ENCODE measurements at places on chromosomes 1 and 21.
A peak's percentile ranks its signal among the peaks of the same experiment; 100 is the strongest.

GRCh38 chr1:173224280-173224892, 17.3 kb upstream of the TNFSF4 start:
- DNase-seq, result peak; percentile 61

GRCh38 chr1:221012120-221012519, 132.9 kb downstream of the HLX start:
- no peak for DNase-seq

- no peak for DNase-seq
Observed at GRCh38 chr1:244735876-244736561, 83.1 kb downstream of the DESI2 start.

DNA sequence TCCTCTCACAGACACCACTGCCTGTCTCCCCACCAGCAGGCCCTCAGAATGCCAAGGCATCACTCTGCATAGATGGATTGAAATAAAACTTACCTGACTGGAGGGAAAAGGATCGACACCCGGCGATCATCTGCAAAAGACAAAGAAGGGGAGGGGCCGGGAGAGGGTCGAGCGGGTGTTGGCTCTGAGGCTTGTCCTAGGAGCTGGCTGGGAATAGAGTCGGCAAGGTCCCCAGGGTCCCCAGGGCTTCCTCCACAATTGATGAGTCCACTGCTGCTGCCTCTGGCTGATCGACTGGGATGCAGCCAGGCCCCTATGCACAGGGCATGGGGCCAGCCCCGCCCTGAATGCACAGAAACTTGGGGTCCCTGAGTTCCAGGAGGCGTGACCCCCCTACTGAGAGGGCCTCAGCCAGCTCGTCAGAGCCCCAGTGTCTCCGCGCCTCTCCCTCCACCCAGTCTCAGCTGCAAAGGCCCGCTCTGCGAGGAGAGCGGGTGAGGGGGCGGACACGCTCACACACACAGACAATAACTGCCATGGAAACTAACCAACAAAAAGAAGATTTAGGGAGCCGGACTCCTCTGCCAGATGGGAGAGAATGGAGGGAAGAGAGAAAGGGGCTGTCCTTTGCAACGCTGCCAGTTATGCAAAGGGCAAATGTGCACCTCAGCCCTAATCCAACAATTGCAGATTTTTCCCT, at the start of gene KLHDC8A:
KLHDC8A (minus strand) TSS at position 483 of the 700 bp plus-strand sequence. CDS start 13,318 bp downstream, outside the sequence.
- DNase-seq, result peak; percentile 21

DNA sequence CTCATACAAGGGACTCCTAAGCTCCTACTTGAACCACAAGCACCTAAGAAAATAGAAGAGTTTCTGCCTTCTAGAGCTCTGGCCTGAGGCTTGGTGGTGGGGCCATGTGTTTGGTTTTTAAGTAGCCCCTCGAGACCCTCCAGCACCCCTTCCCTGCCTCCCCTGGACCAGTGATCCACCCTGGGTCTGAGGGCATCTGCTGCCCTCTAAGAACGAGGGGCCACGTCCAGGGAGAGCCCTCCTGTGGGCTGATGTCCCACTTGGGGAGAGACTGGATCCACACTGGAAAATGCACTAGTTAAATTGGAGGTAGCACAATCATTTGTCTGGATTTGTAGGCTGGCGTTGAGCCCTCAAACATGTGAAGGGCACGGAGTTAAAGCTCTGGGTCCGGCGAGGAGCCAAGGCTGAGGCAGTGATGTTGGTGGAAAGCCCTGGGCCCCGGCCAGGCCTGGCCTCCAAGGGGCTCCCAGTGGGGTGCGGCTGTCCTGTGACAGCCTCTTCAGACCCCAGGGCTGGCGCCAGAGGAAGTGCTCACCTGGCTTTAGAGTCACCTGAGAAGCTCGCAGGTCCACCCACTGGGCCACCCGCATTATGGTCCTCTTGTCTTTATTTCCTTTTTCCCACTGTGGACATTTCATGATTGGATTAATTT, 65.2 kb downstream of the SLC37A1 start:
- no peak for DNase-seq

DNA sequence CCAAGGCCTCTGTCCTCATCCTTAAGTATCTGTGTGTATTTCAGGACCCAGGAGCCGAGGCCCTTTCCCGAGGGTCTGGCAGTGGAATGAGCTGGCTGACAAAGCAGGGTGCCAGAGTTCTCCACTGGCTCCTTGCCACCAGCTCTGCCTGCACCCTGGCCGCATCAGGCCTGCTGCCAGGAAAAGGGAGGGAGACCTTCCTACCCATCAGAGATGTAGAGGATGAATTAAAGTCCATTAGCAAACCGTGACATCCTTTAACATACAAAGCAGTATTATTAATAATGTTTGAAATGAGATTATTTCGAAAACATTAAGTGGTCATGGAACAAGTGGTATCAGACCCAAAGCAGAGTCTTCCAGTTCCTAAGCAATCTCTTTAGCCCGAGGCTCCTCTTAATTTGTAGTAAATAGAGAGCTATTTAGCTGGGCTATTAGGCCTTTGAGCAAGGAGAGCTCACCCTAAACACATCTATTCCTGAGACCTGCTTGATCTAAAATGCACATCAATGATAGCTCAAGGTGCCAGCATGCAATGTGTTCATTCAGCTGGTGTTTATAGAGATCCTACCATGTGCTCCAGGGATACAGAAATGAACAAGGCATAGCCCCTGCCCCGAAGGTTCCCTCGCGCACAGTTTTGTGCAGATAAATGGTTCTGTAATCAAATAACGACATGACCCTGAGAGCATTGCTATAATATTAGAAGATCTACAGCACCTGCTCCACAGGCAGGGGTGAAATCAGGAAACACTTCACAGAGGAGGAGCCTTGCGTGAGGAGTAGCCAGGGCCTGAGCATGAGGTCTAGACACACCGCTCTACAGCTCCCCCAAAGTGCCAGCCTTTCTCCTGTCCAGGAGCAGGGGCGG, 44.0 kb downstream of the FAM163A start:
- no peak for DNase-seq

GRCh38 chr1:6897138-6897537, 111.9 kb downstream of the CAMTA1 start:
- DNase-seq, result no peak

DNA sequence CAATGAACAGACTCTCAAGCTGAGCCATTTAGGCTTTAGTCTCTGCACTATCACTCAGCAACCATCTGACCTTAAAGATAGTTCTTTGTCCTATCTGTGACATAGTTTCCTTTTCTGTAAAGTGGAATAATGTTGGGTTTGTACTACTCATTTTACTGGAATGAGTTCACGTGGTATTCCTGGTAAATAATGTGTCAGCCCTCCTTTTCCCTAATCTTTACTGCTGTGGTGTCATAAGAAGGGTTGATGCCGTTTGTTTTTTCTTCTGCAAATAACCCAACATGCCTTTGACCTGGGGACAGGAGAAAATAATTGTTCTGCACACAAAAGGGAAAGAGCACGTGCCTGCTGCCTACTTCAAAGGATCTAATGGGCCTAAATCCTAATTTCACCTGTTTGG, 297.8 kb downstream of the BRINP3 start:
- peak; percentile 35 for DNase-seq

DNA sequence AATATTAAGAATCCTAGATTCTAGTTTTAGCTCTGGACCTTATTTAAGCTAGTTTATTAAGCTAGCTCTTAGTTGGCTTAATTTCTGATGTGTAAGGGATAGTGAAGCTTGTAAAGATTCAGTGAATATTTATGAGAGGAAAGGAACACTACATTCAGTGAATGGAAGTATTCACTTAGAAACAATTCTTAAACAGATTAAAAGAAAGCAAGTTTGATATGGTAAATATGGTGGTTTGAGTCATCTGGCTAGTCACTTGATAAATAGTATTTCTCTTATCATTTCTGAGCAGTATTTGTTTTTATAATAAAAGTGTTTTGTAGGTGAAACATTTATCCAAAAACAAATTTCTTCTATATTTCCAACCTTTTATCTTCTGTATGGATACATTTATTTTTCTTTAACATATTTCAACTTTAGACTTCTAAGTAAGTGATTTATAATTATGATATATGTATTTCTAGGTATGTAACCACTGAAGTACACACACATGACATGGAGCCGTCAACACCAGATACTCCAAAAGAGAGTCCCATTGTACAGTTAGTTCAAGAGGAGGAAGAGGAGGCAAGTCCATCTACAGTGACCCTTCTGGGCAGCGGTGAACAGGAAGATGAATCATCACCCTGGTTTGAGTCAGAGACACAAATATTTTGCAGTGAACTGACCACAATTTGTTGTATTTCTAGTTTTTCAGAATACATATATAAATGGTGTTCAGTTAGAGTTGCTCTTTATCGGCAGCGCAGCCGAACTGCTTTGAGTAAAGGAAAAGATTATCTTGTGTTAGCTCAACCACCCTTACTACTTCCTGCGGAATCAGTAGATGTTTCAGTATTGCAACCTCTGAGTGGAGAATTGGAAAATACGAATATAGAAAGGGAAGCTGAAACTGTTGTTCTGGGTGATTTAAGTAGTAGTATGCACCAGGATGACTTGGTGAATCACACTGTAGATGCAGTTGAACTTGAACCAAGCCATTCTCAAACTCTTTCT, 55.6 kb downstream of the SUCO start:
- peak; percentile 70 for DNase-seq

- DNase-seq, result no peak
Observed at GRCh38 chr1:42956739-42957138, 1.9 kb downstream of the SLC2A1 start.

- peak; percentile 46 for DNase-seq
Observed at GRCh38 chr21:21730512-21730911, 732.3 kb downstream of the NCAM2 start.

DNA sequence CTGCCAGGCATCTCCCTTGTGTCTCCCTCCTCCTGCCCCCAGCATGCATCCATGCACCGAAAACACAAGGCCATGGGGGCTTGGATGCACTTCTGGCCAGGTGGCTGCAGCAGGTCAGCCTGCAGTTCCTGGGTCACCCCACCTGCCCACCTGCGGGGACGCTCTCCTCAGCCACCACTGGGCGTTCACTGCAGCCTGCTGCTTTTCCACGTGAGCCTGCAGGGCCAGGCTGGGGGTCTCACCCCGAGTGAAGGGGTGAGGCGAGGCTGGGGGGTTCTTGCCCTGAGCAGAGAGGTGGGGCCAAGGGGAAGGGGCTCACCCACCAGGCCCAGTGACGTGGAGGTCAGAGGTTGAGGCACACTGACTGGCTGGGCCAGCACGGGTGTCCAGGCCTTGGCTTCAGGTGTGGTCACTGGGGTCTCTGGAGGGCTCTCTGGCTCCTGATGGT, 64.6 kb downstream of the WNT9A start:
- DNase-seq, result no peak

DNA sequence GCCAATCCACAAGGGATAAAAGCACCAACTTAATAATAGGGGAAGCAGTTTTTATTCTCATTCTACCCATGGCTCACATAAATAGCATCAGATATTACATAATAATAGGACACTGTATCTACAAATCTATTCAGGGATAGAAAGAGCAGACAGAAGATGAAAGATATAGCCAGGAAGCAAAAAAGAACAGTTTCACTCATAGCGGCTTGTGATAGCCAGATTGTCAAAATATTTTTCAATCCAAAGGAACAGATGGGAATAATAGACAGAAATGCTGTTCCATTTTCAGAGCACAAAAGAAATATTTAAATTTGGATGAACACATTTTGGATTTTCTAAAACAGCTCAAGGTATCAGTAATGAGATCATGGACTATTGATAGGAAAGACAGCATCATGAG, 232.5 kb upstream of the GREM2 start:
- DNase-seq, result no peak

GRCh38 chr1:19655718-19656080, 9.0 kb upstream of the HTR6 start:
- DNase-seq, result no peak

GRCh38 chr1:179955287-179955680, 674 bp downstream of the CEP350 start:
- DNase-seq, result peak; percentile 18

DNA sequence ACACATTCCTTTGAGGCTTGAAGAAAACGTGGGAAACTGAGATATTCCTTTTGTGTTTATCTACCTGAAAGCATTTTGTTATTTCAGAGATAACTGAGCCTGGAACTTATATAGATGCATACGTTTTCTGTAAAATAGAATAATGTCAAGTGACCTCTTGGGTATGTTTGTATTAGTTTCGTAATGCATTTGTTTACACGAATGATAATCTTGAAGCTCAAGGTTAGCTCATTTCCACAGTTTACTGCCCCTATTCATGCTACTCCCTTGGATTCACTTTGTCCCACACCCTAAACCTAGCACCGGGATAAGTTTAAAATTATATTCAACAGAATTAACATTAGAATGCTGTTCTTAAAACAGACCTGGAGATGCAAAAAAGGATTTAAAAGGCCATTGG, 54.4 kb downstream of the MRPL39 start:
- DNase-seq, result no peak

DNA sequence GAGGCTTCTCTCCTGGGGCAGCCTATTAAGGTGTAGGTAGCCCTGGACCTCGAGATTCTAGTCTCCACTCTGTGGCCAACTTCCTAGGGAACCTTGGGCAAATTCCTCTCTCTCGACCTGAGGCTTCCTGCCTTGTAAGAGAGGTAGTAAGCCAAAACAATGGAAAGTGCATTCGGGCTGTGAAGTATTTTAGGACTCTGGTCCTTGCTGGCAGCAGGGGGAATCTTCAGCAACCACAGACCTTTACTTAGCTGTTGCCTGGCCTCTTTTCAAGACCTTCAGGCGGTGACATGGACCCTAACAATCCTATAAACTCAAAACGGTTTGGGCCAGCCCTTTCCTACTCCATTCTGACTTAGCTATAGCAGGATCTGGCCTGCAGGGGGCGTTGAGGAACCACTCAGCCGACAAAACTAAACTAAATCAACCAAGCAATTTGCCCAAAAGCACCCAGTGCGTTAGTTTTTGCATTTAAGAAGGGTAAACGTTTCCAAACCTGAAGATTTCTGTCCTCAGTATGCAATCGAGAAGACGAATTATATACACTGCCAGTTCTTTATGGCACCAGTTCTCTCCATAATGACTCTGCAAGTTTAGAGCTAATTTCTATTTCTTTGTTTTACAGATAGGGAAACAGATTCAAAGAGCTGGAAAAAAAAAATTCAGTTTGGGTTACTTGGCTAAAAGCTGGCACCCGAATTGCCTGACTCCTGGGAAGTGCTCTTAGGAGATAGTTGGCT, 10.9 kb upstream of the SESN2 start:
- DNase-seq, result peak; percentile 78

DNA sequence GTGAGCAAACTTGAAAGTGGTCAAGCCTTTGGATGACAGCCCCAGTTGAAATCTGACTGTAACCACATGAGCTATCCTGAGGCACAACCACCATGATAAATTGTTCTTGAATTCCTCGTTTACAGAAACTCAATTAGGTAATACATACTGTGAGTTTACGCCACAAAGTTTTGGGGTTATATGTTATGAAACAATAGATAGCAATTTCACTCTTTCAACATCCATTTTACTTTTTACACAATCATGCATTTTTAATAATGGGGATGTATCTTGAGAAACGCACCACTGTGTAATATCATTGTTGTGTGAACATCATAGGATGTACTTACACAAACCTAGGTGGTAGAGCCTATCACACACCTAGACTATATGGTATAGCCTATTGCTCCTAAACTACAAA, 35.4 kb downstream of the OR2C3 start:
- no peak for DNase-seq
